Effector CD8-positive, alpha-beta T cell (primary cell): ENCODE measurements at places on chromosomes 5 and 9.

DNA sequence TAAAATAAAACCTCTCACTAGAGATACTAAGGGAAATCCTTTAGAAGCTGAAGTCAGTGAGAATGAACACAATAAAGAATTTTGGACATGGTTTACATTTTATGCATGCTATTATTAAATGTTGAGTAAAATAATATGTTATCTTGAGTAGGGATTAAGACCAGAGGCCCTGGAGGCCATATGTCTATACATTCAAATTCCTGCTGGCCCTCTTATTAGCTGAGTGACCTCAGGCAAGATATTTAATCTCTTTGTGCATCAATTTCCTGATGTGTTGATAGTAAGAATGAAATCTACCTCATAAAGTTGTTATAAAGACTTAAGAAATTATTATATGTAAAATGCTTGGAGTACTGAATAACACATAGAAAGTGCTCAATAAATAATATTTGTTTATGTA lies 281.1 kb upstream of the KLF4 start:
- DNase-seq: no peak

DNA sequence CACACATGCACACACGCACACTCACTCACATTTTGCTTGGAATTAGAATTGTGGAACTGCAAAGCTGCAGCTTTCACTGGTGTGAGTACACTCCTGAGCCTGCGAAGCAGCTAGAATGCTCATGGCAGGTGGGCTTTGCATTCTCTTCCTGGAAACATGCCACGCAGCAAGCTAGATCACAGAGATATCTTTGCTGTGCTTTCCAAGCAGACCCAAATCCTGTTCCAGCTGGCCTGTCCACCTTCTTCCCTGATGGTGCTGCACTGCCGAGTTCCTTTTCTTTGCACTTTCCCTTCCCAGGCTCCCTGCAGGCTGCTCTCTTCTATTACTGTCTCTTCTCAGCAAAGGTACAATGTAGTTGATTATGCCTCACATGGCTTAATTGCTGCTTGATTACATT lies 92.7 kb upstream of the CKMT2 start:
- no peak for DNase-seq

GRCh38 chr9:6771722-6772121 lies 13.9 kb downstream of the KDM4C start:
- DNase-seq: no peak

DNA sequence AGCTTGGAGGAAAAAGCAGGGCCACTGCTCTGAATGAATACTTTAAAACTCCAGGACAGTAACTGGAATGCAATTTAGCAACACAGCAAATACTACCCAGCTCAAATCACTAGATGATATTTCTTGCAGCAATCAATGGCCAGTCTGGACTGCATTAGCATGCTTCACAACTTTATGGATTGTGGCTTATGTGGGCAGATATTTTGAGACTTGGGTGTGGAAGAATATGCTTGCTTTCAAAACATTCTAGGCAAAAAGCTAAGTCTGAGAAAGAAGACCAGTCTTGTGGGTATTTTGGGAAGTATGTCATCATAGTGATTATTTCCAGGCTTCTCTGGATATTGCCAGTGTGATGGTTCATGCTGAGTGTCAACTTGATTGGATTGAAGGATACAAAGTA lies 3.1 kb downstream of the RANBP3L start:
- no peak for DNase-seq

DNA sequence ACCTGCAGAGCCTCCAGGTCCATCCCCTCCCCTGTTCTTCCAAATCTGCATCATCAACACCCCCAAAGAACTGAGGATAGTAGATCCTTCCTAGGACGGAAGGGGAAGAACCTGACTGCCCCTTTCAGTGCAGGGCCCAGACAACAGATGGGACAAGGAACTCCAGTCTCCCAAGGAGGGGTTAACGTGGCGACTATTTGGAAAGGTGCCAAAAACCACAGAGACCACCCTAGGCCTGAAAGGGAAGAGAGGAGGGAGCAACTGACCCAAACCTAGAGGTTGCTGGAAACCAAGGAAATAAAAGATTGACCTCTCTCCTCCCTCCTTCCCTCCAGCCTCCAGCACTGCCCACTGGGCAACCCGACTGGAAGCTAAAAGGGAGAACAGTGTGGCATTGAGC lies 59.7 kb upstream of the NEURL1B start:
- DNase-seq: no peak

GRCh38 chr9:133613432-133613831 lies 4.2 kb upstream of the FAM163B start:
- DNase-seq: no peak

DNA sequence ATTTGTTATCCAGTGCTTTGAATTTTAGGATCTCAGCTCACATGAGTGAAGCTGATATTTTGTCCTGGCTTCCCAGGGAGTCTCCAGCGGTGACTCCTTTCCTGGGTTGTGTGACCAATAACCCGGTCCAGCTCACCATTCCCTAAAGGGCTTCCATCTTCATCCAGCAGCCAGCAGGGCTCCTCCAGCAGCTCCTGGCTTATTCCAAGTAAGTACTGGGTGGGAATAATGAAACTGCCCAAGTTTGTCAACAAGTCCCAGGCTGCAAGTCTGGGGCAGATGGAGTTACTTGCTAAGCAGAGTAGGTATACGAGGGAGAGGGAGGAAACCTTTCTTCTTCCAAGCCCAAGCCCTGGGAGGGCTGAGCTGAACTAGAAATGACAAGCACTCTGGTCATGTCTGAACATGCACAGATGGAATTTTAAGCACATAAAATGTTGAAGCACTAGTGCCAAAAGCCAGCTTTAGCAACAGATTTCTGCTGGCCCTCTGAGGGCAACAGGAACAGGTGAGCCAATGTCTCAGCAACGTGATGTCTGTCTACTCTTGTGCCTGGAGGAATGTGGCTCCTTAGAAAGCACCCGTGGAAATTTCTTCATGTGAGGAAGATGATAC lies 153.7 kb upstream of the DAPK1 start:
- no peak for DNase-seq

GRCh38 chr5:146467760-146468159 lies 20.6 kb downstream of the TCERG1 start:
- DNase-seq: no peak

- no peak for DNase-seq
Observed at GRCh38 chr5:140216478-140217074, 41.6 kb downstream of the CYSTM1 start.

DNA sequence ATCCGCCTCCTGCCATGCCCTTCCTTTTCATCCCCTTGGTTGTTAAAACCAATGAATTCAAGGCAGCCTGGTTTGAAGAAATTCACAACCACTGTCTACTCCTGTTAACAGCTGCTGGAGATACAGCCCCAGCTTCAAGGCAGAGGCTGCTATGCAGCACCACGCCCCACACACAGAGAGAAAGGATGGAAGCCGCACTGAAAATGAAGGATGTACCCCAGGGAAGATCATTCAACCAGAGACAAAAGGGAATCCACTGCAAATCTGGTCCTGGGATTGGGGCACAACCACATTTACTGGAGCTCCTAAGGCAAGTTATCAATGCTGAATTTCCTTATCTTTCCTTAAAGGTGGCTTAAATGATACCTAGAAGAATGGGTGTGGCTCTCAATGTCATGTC lies 58.7 kb downstream of the DPYSL3 start:
- no peak for DNase-seq

- DNase-seq: no peak
Observed at GRCh38 chr5:43694027-43694426, 91.0 kb downstream of the NNT start.

DNA sequence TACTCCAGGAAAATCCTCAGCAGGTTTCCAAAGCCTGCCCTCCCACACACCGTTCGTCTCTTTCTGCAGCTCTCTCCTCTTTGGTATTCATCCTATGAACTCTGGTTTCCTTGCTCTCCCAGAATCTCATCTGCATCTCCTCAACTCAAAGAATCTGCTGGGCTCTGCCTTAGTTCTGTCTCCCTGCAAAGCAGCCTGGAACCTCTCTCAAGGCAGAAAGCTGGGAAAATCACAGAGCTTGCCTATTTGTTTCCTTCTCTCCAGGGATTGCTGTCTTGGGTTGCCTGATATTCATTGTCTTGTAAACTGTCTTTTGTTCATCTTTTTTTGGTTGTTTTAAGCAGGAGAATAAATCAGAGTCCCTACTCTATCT lies 5.3 kb upstream of the ERAP2 start:
- DNase-seq: no peak
